HT-29 (cell line): ENCODE measurements at places on chromosomes 6 and 20. TPM values are rescaled to one million over a fixed set of nuclear protein-coding genes. Genes with fewer than 3 reads are reported as not detected.
A peak's percentile ranks its signal among the peaks of the same experiment; 100 is the strongest.

Gene CNR1
- not detected in 2 replicates for total RNA-seq

Gene GHRH
- not detected in 2 replicates for total RNA-seq

Gene SLC17A9
- 119 and 127 TPM in 2 replicates for total RNA-seq

Gene VGLL2
- not detected in 2 replicates for total RNA-seq

Gene PPP1R3G
- total RNA-seq: 0.03 TPM in 1 of 2 replicates, not detected in the other

DNA sequence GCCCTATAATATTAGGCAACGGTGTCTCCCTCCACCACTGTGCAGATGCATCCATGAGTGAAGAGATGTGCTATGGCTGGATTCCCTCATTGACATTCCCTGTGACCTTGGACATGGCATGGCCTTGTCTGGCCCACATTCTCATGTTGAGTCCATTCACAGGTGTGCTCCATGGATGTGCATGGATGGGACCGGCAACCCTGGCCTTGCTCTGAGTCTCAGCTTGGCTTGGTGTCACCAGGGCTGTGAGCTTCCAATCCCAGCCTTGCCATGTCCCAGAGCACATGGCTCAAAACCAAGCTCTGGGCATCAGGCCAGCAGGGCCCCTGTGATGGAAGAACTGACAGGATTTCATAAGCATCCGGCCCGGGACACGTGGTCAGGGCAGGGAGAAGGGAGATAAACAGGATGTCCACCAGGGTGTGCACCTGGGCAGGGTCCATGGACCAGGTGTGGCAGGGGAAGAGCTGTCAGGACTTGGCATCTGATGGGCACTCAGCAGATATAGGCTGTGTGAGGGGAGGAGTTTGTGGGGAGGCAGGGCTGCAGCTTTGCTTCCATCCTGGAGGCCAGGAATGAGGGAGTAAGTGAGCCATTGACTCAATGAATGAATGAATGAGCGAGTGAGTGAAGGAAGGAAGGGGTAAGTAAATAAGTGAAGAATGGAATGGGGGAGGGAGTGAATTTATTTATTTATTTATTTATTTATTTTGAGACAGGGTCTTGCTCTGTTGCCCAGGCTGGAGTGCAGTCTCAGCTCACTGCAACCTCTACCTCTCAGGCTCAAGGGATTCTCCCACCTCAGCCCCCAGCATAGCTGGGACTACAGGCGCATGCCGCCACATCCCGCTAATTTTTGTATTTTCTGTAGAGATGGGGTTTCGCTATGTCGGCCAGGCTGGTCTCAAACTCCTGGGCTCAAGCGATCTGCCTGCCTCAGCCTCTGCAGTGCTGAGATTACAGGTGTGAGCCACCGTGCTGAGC, 15.7 kb downstream of the NRSN2 start:
- peak; percentile 99 for DNase-seq

GRCh38 chr20:10671221-10671918, 2.4 kb downstream of the JAG1 start:
- DNase-seq: peak; percentile 92

DNA sequence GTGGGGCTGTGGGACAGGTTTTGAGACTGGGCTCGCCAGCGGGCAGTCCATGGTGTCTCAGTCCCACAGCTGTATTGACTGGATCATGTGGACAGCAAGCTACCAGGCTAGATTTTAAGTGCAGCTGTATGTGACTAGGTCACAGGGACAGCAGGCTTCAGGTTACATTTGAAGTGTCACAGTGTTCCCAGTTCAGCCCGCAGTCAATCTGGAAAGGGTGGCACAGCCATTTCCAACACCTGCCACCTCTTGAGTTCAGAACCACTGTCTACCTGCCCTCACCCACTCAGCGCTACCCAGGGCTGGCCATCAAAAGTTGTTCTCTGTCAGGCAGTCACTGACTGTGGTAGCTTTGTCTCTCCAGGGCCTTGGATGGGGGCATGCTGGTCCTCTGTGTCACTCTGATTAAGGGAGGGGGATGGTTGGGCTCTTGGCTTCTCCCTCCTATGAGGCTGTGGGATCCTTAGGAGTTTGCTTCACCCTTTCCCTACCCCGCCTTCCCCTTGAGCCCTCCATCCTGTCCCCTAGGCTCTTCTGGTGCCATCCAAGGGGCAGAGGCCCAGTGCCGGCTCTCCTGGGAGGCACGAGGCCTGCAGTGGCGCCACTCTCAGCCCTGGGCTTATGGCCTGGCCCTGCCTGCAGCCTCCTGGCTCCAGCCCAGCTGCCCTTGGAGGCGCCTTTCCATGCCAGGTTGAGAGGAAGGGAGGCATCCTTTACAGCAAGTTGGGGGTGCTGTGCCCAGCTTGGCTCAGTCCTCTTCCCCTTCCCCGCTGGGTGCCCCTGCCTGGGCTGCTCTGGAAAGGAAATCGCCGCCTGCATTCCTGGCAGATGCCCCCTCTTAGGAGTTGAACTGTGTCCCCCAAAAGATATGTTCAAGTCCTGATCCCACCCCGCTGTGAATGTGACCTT, 44.9 kb downstream of the PNLDC1 start:
- no peak for DNase-seq

GRCh38 chr20:63253065-63253437, 1.2 kb downstream of the NKAIN4 start:
- DNase-seq: no peak
